ENCODE measurements at places on chromosomes 6 and 20. TPM values are rescaled to one million over a fixed set of nuclear protein-coding genes. Genes with fewer than 3 reads are reported as not detected.

DNA sequence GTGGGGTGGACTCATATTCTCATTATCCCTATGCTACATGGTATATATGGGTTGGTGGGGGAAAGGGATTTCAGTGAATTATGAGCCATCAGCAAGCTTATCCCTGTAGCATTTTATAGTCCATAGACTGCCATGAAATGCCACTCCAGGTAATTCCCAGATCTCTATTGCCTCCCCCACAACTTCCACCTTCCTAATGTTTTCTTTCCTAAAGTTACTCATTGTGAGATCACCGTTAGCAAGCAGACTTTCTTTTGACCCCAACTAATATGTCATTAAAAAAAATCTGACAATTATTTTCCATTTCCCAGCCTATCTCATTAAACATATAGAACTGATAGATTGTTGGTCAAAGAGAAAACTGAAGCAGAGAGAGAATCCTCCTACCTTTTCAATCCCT is 40.7 kb upstream of the TBX18 start:
- DNase-seq, result peak; percentile 20

- no peak for DNase-seq
These were observed 258.1 kb downstream of the BMP2 start for GRCh38 chr20:7025635-7026034.

GRCh38 chr20:25173886-25174308 is 21.6 kb upstream of the ENTPD6 start:
- DNase-seq, result no peak

DNA sequence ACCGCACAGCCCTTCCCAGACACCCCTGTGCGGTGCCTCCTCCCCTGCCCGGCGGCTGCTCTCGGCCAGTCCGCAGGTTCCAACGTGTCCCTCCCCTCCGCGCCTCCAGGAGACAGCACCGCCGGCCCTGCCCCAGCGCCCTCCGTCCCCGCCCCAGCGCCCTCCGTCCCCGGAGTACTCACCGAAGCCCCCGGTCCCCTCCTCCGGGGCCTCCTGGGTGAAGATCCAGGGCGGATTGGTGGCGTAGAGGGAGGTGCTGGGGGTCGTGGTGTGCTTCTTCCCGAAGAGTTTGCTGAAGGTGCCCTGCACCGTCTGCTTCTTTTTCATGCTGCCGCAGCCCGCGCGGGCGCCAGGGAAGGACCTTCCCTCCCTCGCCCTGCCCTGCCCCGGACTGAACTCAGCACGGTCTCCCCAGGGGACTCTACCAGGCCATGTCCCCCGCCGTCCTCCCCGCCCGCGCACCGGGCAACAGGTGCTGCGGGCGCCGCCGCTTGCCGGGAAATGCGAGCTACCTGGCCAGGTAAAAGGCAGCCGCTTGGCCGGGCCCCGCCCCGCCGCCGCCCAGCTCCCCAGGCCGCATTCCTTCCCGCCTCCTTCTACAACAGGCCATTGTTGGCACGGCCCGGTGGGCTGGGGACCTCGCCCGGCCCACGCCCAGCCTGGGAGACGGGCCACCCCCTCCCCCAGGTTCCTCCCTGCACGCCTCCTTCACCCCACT is at the start of gene C6orf132:
C6orf132 (minus strand) TSS at position 503 of the 718 bp plus-strand sequence; CDS start at position 327, 176 bp downstream.
- DNase-seq, result no peak

DNA sequence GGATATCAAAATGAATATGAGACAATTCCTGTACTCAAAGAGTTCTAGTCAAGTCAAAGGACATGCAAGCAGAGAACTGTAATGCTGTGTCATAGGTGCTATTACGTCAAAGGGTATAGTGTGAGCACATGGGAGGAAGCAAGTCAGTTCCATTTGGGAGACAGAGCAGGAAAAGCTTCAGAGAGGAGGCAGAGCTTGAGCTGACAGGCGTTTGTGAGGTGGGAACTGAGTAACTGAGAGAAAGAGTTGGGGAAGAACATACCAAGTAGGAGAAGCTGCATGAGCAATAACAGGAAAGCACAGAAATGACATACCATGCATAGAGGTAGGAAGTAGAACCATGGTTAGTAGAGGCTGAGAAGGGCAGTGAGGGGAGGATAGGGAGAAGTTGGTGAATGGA is 15.2 kb upstream of the SSR1 start:
- no peak for DNase-seq

- DNase-seq, result no peak
These were observed 539.4 kb downstream of the PTPRT start for GRCh38 chr20:42650191-42650746.

The RMND1 gene
- 33.3 TPM for total RNA-seq

The AKAP7 gene
- total RNA-seq, result 9.6 TPM

The PACSIN1 gene
- total RNA-seq, result not detected

DNA sequence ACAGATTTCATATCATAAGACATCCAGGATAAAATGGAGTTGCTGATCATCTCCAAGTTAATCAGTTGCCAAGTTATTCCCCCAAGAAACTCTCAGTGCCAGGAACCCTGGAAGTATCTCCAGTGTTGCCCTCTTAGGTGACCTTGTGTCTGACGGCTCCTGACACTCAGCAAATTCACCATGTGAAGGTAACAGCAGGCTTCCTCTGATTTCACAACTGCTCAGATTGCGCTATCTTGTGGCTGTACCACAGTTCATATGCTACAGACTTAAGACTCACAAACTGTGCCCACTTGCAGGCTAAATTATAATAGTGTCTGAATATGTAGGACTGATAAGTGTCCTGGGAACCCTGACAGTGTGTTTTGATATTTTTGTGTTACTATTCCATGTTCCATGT is 186.6 kb upstream of the OPRM1 start:
- no peak for DNase-seq

DNA sequence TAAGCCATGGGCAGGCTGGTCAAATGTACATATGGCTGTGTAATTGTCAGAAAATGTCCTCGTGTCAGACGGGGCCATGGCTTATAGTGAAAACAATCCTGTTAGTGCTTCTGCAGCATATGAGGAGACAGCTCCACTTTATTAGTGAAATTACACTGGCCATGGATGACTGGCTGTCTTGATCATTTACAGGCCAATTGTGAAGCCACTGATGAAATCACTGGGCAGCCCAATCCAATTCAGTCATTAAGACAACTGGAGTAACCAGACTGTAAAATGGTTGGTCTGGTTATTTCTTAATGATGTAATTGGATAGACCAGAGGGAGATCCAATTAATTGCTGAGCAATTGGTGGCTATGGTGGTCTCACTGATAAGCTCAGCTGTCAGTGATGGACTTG is 749.5 kb downstream of the KIF16B start:
- no peak for DNase-seq

The SUMO4 gene
- 0.27 TPM for total RNA-seq

- DNase-seq, result no peak
These were observed 71.2 kb upstream of the SGK1 start for GRCh38 chr6:134389129-134389528.

All from HT1080 (cell line).